ENCODE measurements at places on chromosomes 7 and 10.
A peak's percentile ranks its signal among the peaks of the same experiment; 100 is the strongest.

DNA sequence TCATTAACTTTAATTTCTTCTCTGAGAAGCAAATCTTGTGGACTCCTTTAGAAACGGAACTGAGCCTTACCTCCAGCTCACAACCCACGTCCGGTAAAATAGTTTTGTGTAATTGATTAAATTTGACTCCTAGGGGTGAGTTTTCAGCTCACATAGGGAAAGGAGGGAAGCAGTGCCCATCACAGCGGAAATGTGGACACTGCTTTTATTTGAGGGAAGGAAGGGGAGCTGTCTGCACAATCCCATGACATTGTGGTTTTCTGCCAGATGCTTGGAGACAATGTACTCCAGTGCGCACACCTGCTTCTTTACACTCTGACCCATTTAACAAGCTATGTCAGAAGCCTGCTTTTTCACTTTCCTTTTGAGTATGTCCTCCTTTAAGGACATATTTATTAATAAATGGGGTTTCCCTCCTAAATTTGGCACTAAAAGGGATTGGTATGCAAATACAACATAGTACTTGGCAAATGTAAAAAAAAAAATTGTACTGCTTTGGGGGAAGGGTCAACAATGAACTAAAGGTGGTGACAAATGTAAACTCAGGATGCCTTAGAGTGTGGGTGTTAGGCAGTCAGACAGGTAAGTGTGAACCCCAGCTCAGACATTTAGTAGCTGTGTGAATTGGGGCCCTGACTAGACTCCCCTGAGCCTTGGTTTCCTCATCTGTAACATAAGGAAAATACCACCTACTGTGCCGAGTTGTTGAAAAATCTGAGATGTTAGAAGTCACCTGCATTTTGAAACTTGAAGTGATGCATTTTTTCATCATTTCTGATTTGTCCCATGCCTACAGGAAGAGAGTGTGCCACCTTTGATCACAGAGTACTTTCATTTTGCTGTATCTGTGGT lies 90.2 kb upstream of the KLF6 start:
- DNase-seq = no peak

GRCh38 chr10:119006451-119007210 lies 22.9 kb upstream of the NANOS1 start:
- no peak for DNase-seq

GRCh38 chr7:88391247-88391646 lies 84.6 kb upstream of the STEAP4 start:
- no peak for DNase-seq

GRCh38 chr10:60525716-60526585 lies 136.3 kb upstream of the ANK3 start:
- DNase-seq = no peak

DNA sequence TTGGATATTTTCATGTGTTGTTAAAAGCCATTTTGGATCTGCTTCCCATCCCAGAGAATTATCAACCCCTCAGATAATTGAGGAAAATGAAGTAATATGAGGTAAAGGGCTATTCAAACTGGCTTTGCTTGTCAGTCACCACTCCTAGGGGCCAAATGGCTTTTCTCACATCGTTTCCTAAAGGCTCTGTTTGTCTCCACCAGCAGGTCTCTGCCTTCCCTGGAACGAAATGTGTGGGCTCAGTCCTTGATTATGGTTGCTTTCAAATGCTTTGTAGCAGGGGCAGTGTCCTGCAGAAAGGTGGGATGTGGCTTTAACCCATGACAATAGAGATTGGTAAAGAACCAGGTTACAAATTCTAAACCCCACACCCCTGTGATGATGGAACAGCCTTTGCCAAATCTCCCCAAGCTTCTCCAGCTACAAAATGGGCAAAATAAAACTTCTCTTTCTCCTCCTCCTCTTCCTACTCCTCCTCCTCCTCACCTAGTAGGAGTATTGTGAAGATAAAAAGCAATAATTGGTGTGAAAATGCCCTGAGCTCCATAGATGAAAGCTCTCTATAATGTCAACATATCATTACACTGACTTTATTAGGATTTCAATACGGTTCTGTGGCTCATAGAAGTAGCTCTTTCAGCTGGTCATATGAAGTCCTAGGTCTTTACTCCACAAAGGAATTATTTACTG lies 127.6 kb downstream of the CHN2 start:
- DNase-seq = no peak

- no peak for DNase-seq
Observed at GRCh38 chr10:27717861-27718260, 27.8 kb downstream of the MKX start.

GRCh38 chr10:91909117-91909677 lies at the start of gene FGFBP3:
FGFBP3 (minus strand) TSS chr10:91909486; CDS start chr10:91908969, 517 bp downstream.
- peak; percentile 10 for DNase-seq

- DNase-seq = no peak
Observed at GRCh38 chr7:47611045-47611511, 29.2 kb upstream of the TNS3 start.

DNA sequence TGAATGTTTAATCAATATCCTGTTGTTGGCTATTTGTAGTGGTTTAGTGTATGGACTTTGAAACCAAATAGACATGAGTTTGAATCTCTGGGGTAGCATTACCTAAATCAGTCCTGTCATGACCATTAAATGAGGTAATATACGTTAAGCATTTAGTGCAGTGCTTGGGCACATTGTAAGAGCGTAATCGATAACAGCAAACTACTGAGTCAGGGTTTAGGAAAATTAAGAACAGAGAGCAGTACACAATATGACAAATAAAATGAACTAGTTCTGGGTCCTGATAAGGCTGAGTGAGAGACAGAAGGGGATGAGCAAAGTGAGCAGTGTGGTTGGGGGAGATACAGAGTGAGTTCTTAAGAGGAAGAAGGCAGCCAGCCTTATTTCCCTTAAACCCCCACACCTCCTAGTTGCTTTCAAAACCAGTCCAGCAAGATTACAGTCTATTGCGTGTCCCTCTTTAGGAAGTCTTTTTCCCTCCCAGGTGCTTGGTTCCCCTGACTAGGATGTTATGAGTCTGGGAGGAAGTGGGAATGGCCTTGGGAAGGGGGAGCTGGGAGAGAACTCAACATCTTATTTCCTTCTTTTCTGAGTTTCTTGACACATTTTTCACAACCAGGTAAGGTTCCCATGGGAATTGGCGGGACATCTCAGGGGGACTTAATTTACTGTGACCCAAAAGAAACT lies 171.0 kb downstream of the SND1 start:
- DNase-seq = no peak

DNA sequence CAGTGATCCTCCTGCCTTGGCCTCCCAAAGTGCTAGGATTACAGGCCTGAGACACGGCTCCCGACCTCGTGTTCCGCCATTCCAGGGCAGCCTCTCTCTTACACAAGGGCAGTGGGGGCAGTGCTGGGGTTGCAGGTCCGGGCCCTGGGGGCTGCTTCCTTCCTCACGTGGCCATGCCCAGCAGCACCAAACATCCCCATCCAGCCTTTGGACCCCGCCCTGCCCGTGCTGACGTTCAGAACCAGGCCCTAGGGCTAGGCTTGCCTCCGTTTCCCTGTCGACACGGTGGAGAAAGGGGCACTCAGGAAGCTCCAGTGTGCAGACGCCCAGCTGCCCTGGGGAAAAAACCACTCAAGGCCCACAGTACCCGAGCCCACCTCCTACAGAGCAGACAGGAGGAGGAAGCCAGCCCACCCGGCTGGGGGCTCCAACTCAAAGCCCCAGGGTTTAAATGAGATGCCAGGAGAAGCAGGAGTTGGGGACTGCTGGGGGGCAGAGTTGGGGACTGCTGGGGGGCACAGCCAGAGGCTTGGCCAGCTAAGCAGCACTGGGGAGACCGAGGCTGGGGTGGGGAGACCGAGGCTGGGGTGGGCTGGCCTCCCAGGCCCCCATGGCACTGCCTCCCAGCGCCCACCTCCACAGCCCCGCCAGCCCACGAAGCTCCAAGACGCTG lies 35.9 kb downstream of the ADAP1 start:
- DNase-seq = no peak

DNA sequence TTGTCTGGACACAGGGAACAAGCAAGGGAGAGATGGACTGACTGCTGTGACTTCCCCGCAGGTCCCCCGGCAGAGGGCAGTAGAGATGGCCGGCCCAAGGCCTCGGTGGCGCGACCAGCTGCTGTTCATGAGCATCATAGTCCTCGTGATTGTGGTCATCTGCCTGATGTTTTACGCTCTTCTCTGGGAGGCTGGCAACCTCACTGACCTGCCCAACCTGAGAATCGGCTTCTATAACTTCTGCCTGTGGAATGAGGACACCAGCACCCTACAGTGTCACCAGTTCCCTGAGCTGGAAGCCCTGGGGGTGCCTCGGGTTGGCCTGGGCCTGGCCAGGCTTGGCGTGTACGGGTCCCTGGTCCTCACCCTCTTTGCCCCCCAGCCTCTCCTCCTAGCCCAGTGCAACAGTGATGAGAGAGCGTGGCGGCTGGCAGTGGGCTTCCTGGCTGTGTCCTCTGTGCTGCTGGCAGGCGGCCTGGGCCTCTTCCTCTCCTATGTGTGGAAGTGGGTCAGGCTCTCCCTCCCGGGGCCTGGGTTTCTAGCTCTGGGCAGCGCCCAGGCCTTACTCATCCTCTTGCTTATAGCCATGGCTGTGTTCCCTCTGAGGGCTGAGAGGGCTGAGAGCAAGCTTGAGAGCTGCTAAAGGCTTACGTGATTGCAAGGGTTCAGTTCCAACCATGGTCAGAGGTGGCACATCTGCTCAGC lies 6.0 kb downstream of the CYREN start:
- DNase-seq = no peak
